ENCODE measurements at places on chromosomes 5 and 9. TPM values are rescaled to one million over a fixed set of nuclear protein-coding genes. Genes with fewer than 3 reads are reported as not detected.

Gene ANKRD31
- 1.5 TPM for total RNA-seq

Gene GARIN3
- total RNA-seq: not detected

Gene TMEFF1
- total RNA-seq: 1.7 TPM

Gene CTXN3
- not detected for total RNA-seq

Gene FOXD4
- total RNA-seq: 1.7 TPM

Gene CBY3
- total RNA-seq: not detected

Gene NEUROG1
- total RNA-seq: not detected

Gene ABLIM3
- total RNA-seq: 70.9 TPM

DNA sequence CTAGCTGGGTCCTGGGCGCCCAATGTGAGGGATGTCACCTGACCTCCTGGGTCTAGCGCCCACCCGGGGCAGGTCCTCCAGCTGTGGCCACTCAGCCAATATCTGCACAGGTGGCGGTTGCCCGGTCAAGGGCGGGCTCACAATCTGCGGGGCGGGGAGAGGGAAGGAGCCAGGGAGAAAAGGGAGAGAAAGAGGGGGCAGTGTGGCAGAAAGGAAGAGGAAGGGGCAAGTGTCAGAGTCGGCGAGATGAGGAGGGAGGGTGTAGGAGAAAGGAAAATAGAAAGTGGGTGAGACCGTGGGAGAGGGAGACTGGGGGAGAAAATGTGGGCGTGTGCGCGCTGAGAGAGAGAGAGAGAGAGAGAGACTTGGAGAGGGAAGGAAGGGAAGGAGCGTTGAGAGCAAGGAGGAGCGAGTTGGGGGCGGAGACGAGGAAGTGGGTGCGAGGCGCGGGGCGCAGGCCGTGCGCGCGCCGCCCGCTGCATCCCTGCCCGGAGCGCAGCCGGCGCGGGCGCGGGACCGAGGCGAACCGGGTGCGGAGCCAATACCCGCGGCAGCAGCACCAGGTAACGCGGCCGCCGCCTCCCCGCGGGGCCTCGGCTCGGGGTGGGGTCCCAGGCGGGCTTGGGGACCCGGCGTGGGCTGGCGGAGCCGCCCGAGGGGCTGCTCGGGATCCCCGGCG lies at the start of gene HRH2:
TSS of gene HRH2 (plus strand) at position 479 of the 679 bp plus-strand sequence. CDS start 25,163 bp downstream, outside the sequence.
- no peak for DNase-seq

- no peak for DNase-seq
Observed at GRCh38 chr9:101618698-101619097, 23.9 kb upstream of the PPP3R2 start.

DNA sequence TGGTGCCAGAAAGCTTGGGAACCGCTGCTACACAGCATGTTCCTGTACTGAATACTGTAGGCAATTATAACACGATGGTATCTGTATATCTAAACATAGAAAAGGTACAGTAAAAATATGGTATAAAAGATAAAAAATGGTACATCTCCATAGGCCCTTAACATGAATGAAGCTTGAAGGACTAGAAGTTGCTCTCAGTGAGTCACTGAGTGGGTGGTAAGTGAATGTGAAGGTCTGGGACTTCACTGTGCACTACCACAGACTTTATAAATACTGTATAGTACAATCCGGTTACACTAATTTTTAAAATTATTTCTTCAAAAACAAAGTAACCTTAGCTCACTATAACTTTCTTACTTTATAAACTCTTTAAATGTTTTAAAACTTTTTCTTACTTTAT lies 819.9 kb upstream of the GRAMD2B start:
- DNase-seq: no peak

DNA sequence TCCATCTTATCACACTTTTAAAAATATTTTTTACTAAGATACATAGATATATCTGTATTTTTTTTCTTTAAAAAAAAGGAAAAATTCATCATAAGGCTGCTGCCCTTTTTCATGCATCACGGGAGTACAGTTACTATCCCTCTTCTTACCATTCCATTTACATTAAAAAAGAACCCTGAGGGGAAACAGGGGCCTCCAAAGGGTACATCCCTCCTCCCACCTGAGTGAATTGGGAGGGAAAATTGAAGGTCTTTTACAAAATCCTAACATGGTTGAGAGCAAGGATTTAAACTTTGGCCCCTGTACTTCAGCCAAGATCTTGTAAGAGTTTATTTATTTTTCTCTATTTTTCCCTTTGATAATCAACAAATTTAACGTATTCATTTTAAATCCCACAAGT lies 319.2 kb downstream of the MLLT3 start:
- no peak for DNase-seq

DNA sequence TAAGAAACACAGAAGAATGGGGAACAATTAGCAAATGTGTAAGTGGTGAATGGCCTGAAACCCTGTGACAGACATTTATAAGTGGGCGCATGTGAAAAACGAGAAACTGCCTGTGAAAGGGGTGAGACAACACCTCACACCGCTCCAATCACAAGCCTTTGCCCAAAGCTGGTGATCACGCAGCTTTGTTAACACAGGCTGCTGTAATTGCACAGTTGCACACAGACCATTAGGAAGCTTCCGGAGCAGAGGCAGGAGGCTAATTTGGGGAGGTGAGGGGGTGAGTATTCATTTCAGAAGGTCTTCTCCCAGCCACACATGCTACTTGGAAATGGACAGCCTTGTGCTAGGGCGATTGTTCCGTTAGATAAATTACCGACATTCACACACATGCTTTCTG lies 294.0 kb downstream of the MED10 start:
- DNase-seq: no peak

DNA sequence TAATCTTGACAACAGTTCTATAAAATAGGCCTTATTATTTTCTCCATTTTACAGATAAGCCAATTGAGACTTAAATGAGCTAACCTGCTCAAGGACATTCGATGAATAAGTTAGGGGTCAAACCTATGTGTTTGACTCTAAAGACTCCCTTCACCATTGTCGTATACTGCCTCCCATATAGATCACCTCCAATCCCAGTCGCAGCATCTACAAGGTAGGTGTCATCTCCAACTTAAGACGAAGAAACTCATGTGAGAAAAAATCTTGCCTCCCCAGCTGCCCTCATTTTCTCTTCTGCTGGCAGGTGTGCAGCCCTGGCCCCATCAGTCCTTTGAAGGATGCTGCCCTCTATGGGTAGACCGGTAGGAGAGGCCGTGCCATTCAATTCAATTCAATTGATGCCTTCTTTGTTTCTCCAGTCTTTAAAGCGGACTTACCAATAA lies 75.2 kb upstream of the SMARCA2 start:
- DNase-seq: peak; percentile 18

DNA sequence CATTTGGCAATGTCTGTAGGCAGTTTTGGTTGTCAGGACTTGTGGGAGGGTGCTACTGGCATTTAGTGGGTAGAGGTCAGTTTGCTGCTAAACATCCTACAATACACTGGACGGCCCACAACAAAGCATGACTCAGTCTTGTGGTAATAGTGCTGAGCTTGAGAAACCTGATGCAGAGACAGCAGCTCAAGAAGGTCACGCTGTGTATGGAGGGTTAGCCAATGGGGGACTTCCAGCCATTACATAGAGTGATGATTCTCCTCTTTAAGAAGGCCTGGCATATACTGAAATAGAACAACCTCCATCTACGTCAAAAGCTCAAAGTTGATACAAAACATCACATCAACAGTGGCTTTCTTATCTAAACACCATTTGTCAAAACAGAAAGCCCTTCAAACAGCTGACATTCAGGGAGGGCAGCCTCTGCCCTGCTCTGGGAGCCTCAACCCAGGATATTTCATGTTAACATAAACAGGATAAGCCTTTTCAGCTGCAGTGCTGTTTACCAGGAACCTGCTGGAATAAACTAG lies 143.0 kb downstream of the GPBP1 start:
- peak; percentile 23 for DNase-seq

DNA sequence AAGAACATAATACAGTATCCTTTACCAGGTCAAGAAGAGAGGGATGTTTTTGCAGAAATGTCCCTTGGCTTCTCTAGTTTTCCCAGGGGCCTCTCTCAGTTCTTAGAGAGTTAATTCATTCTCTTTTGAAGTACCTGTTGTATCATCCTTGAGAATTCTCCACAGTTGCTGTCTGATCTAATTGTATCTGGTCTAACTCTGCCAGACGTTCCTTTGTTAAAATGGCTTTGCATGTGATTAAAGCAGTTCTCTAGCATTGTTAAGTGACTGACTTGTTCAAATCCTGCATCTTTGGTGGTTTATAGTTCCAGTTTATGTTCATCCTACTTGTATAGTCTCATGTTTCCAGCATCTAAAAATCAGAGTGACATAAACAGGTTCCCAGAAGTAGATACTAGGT lies 65.0 kb downstream of the KIAA1958 start:
- DNase-seq: no peak

GRCh38 chr5:159821461-159821940 lies 94.8 kb upstream of the ADRA1B start:
- no peak for DNase-seq

- DNase-seq: no peak
Observed at GRCh38 chr5:80067016-80067415, 31.9 kb downstream of the THBS4 start.

DNA sequence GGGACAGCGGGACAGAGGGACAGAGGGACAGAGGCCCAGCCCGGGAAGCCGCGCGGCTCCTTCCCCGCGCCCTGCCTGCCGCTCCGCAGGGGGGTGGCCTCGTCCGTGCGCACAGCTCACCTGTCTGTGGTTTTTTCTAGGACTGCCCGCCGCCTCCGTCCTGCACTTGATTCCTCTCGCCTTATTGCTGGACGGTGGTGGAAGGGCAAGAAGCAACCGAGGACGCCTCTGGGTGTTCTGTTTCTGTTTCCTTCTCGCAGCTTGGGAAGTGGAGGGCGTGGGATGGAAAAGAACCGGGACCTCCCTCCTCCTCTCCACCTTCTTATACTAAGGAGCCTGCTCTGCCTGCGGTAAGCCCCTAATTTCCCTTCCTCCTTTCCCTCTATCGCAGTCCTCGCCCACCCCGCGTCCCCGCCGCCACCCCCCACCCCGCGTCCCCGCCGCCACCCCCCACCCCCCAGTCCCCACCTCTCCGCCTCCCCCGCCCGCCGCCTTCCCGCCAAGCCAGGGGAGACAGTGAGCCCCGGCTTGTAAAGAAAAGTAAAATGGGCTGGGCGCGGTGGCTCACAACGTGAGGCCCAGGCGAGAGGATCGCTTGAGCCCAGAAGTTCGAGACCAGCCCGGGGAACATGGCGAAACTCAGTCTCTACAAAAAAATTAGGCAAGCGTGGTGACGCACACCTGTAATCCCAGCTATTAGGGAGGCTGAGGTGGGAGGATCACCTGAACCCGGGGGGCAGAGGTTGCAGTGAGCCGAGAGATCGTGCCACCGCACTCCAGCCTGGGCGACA lies 9.6 kb upstream of the FLT4 start:
- DNase-seq: no peak

DNA sequence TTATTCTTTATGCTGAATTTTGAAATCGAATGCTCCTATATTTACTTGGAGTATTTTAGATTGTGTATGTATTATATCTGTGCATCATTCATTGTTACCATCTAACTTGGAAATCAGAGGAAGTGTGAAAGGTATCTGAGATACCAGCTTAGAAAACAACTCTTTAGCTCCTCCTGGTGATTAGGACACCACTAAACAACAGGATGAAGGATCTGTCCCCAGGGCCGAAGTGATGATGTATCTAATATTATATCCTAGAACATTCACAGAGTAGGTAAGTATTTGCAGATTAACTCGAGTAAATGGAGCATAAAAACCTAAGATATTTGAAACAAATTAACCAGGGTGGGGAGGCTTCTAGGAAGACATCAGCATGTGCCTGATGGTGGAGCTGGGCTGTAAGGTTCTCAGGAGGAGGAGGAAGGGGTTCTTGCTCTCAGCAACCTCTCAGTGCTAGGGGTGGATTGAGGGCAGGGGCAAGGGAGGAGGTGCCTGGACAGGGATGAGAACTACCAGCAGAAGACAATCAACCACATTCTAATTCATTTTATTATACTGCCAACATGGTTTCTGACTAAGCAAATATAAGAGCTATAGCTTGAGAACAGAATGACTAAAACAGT lies 2.6 kb upstream of the NFIL3 start:
- DNase-seq: no peak

DNA sequence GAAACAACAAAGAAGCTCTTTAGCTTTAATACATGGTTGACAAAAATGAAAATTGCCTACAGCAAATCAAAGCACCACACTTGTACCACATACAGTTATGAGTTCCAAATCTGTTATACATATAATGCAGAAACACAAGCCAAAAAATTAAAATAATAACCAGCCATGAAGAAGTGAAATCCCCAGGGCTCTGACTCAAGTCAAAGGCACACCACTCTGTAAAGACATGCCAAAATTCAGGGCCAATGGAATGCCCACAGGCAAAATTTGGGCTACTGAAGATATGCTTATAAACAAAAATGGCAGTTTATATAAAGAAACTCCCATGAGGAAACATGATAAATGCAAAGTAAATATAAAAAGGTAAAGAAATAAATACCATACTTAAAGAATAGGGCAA lies 29.0 kb downstream of the THBS4 start:
- DNase-seq: no peak

- DNase-seq: peak; percentile 82
Observed at GRCh38 chr5:73591102-73591695, 25.7 kb downstream of the UTP15 start.

- no peak for DNase-seq
Observed at GRCh38 chr5:124889486-124889825, 143.0 kb upstream of the ZNF608 start.

DNA sequence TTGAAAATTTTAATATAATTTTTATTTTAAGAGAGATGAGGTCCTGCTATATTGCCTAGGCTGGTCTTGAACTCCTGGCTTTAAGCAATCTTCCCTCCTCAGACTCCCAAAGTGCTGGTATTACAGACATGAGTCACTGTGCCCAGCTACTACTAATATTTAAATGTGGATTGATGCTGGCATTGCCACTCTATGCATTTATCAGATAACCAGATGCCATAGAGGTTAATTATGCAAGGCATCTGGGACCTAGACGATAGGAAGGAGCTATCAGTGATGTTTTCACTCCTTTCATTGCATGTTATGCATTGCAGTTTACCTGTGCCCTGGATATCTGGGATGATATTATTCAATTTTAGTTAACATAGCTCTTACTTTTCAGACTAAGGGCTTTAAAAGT lies 127.0 kb downstream of the RPS23 start:
- no peak for DNase-seq

- DNase-seq: no peak
Observed at GRCh38 chr5:5784101-5784500, 361.6 kb downstream of the ICE1 start.

DNA sequence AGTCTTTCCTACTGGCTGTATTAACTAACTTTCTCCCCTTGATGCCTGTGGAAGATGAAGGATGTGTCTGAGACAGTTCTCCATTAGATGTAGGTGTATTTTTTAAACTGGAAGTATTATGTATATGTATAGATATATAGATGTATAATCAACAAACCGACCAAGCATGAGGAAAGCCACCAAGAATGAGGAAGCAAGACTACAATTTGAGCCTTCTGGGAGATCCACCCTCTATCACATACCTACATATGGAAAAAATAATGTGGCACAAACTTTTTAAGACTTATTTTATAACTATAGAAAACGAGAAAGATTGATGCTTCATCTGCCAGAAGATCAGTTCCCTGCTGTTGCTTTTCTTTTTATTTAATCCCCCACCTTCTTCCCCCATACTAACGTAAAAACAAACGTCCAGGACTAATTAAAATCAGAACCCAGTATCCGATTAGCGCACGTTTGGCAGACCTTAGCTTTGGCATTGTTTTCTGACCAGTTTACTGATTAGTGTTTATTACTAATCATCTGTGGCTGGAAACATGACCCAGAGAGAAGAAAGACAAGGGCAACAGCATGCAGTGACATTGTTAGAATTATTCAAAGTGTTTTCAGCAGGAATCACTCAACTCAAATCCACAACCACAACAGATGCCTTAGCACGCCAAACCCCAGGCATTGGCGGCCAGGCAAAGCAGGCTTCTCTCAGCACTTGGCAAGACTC lies 490.2 kb downstream of the EBF1 start:
- no peak for DNase-seq
